ENCODE measurements at places on chromosomes 2 and 18.

- DNase-seq = no peak
Measured at GRCh38 chr18:21479721-21480120, 120.8 kb downstream of the ESCO1 start.

DNA sequence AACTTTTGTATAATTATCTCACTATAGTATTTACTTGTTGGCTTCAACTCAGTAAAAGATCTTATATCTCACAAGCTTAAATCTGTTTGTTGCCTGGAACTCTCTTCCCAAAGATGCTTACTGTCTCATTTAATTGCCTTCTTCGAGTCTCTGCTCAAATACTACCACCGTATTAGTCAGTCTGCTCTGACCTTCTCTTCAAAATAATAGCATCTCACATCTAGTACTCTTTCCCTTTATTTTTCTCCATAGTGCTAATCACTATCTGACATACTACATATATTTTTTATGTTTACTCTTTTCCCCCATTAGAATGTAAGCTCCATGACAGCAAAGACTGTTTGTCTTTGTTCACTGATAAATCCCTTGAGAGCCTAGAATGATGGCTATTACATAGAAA lies 10.6 kb upstream of the MPP4 start:
- DNase-seq = no peak

GRCh38 chr2:95539290-95539689 lies 52.5 kb upstream of the TRIM43 start:
- no peak for DNase-seq

GRCh38 chr2:169653636-169654035 lies 40.6 kb downstream of the CFAP210 start:
- no peak for DNase-seq

DNA sequence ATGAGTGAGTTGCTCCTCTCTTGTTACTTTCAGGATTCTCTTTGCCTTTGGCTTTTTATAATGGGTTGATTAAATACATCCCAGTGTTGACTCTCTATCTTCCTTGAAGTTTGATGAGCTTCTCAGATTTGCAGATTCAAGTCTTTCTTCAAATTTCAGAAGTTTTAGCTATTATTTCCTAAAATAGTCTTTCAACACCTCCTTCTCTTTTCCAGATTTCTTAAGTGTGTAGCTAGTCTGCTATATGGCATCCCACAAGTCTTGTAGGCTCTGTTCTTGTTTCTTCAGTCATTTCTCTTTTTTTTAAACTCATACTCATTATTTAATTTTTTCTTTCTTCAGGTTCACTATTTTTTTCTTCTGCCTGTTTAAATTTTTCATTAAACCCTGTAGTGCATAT lies 287.7 kb upstream of the CNTNAP5 start:
- DNase-seq = no peak

- DNase-seq = no peak
Measured at GRCh38 chr18:79954791-79955190, 3.3 kb upstream of the SLC66A2 start.

DNA sequence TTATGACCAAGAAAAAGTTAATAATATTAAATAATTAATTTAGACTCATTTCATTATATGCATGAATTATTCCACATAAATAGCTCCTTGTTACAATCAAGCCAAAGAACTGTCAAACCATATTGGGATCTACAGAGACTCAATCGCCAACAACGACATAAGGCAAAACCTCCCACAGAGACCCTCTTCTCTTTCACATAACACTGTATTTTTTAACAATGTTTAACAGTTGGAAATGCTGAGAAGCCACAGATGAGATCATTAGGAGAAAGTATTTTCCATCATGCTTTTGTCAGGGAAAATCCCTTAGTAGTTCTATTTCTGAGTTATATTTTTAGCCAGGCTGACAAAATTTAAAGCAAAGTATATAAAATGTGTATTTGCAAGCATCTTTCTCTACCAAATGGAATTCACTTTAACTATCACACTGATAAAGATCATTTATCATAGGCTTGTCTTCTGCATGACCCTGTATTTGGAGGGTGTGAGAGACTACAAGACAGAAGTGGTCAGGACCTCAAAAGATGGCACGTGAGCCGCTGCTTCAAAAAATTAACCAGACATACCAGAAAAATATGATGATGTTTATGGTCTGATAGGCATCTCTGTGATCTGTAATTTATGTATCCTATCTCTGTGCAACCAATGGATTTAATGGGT lies 383.8 kb downstream of the NRXN1 start:
- DNase-seq = no peak

DNA sequence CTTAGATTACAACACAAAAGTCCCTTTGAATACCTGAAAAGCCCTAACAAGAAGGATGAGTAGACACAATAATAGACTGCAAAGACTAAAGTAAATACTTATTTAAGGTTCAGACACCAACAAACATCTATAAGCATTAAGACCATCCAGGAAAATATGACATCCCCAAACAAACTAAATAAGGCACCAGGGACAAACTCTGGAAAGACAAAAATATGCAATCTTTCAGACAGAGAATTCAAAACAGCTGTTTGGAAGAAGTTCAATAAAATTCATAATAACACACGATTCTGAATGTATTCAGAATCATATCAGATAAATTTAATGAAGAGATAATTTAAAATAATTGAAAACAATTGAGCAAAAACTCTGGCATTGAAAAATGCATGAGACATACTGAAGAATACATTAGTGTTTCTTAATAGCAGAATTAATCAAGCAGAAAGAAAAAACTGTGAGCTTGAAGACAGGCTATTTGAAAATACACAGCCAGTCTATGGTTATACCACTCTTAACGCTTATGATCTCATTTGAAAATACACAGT lies 1388.8 kb downstream of the DSC3 start:
- DNase-seq = no peak

DNA sequence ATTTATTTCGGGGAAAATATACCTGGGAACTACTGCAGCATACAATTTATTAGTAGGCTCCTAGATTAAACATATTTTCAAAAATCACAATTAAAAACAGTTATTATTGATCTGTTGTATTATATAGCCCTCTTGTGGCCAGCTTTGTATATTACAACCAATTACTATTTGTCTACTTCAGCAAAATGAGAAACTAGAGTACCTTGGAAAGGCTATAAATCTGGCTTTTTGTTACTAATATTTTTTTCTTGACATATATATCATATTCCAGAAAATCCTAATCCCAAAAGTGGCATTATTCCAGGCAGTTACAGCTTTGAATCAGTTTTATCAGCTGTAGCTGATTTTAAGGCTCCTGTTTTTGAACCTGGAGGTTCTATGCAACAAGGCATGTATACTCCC lies 101.2 kb downstream of the UBR3 start:
- peak; percentile 57 for DNase-seq

DNA sequence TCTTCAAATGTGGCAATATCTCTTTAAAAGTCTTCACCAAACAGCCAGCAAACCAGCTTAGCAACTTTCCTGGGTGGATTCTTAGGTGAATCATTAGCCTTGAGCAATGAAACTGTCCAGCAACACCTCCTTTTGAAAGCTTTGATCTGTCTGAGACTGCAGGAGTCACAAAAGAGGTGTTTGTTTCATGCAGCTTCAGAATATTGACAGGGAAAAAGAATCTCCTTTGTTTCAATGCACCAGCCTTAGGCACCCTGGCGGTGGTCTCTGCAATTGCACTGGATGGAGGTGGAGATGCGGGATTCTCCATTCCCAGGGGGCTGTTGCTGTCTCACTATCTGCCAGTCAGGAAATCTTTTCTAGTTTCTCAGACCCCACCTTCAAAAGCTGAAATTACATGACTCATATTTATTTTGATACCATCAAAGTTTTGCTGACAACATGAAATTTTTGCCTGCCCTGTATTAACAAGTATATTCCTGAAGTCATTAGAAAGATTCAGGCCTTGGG lies 76.0 kb upstream of the DSG1 start:
- DNase-seq = peak; percentile 1

GRCh38 chr2:71852141-71852711 lies 295.4 kb downstream of the CYP26B1 start:
- no peak for DNase-seq

- DNase-seq = no peak
Measured at GRCh38 chr18:22650247-22650646, 232.5 kb upstream of the CTAGE1 start.

- no peak for DNase-seq
Measured at GRCh38 chr2:157413326-157414035, 30.4 kb downstream of the CYTIP start.

GRCh38 chr2:174644406-174644805 lies 46.8 kb upstream of the WIPF1 start:
- no peak for DNase-seq

GRCh38 chr18:35923939-35924684 lies 48.4 kb upstream of the RMP24 start:
- DNase-seq = no peak

- DNase-seq = peak; percentile 52
Measured at GRCh38 chr2:229489016-229489415, 217.9 kb upstream of the PID1 start.

- no peak for DNase-seq
Measured at GRCh38 chr18:57439609-57439968, 4.4 kb downstream of the ONECUT2 start.

GRCh38 chr2:229714080-229714735 lies at the start of gene DNER:
TSS of gene DNER (minus strand) at chr2:229714555. CDS start at chr2:229714423, 132 bp downstream.
- peak; percentile 50 for DNase-seq

GRCh38 chr2:963876-964275 lies 13.2 kb downstream of the SNTG2 start:
- DNase-seq = no peak

- DNase-seq = peak; percentile 62
Measured at GRCh38 chr18:26386002-26386401, 159.8 kb downstream of the TAF4B start.

- DNase-seq = no peak
Measured at GRCh38 chr18:966759-967576, 62.3 kb downstream of the ADCYAP1 start.

DNA sequence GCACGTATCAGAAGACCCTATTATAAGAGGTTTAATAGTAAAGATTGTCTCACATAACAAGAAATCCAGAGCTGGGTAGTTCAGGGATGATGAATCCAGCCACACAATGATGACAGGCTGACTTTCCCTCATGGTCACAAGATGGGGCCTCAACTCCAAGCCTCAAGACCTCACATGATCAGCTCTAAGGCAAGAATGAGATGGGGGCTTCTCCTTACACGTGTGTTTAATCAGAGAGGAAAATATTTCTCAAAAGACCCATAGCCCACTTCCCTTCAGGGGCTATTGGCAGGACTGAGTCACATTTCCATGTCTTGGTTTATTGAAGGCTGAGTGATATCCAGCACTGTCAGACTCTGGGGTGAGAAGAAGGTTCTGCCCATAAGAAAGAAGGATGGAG lies 100.2 kb upstream of the FOSL2 start:
- no peak for DNase-seq

- DNase-seq = no peak
Measured at GRCh38 chr18:64178860-64179259, 30.0 kb upstream of the LINC00305 start.

- no peak for DNase-seq
Measured at GRCh38 chr2:209534228-209534627, 110.4 kb downstream of the MAP2 start.

DNA sequence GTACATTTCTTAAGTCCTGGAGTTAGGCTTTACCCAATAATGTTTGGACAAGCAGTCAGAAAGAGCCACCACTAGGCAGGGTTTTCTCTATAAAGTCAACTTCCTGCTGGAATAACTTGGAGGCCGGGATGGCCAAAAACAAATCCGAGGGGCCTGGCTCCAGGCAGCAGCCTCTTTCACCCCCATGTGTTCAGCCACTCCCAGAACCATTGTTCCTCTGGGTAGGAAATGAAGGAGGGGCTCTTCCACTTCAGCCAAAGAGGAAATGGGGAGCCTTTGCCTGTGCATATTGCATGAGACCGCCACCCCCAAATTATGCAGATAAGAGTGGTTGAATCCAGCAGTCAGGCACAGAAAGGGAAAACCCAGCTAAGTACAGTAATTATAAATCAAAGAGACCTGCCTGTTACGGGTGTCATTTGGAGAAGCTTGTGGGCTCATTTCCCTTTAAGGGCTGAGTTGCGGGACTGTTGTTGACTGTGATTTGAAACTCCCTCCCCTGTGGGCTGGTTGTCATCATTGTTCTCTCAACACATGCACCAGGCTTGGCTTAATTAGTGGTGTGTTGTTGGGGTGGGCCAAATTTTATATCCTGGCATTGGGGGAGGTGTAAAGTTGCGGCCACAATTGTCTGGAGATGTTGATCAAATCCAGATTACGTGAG lies 212.8 kb upstream of the SOX11 start:
- DNase-seq = peak; percentile 31

DNA sequence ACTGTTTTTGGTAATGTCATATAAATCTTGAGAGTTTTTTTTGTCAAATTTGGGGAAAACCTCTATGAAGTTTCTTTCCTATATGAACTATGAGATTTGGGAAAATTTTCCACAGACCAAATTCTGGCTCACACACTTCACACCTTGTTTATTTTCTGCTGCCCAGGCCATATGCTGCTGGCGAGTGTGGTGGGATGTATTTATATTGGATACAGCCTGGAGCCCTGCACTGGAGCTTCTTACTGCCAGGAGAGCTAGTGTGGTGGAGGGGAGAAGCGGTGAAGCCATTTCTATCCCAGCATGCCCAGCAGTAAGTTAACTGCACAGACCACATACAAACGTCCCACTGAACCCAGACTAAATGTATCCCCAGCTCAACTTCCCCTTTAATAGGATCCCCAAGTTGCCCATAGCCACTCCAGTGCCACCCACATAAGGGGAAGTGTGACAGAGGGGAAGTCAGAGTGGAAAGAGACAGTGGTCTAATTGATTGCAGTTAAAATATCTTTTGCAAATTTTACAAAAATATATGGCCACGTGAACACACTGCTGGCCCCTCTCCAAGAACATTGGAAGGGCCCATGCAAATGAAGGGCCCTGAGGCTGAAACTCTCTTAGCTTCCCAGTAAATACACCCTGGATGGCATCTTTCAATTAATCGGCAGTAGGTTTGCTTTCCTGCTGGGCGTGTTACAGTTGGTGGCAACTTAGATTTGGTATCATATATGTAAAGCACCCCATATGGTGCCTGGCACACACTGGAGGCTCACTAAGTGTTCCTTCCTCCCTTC lies 146.6 kb upstream of the ITGA6 start:
- DNase-seq = no peak

- DNase-seq = no peak
Measured at GRCh38 chr2:224171226-224171625, 132.1 kb upstream of the SERPINE2 start.

- no peak for DNase-seq
Measured at GRCh38 chr2:195570329-195570728, 86.7 kb upstream of the SLC39A10 start.

Data from SJCRH30 (cell line).